Hematopoietic multipotent progenitor cell treated with erythropoietin and hydrocortisone succinate and interleukin-3 and kit ligand, for 15 days (in vitro differentiated cells): ENCODE measurements at places on chromosomes 13 and 19.
A peak's percentile ranks its signal among the peaks of the same experiment; 100 is the strongest.

- DNase-seq, result no peak
Measured at GRCh38 chr13:72622546-72622945, 104.9 kb downstream of the MZT1 start.

GRCh38 chr13:98807774-98808173, 55.3 kb upstream of the SLC15A1 start:
- no peak for DNase-seq

- DNase-seq, result no peak
Measured at GRCh38 chr19:1492474-1493006, 1.6 kb downstream of the REEP6 start.

- no peak for DNase-seq
Measured at GRCh38 chr13:49527123-49527522, 31.4 kb downstream of the PHF11 start.

- no peak for DNase-seq
Measured at GRCh38 chr13:54198911-54199310, 1170.3 kb downstream of the OLFM4 start.

- DNase-seq, result peak; percentile 17
Measured at GRCh38 chr13:48866249-48866648, 109.5 kb upstream of the FNDC3A start.

- no peak for DNase-seq
Measured at GRCh38 chr19:19201697-19202630, 1.2 kb downstream of the NR2C2AP start.
